ENCODE measurements at places on chromosomes 6 and 20.

GRCh38 chr20:7841291-7841970, 98.8 kb downstream of the HAO1 start:
- peak; percentile 42 for DNase-seq

DNA sequence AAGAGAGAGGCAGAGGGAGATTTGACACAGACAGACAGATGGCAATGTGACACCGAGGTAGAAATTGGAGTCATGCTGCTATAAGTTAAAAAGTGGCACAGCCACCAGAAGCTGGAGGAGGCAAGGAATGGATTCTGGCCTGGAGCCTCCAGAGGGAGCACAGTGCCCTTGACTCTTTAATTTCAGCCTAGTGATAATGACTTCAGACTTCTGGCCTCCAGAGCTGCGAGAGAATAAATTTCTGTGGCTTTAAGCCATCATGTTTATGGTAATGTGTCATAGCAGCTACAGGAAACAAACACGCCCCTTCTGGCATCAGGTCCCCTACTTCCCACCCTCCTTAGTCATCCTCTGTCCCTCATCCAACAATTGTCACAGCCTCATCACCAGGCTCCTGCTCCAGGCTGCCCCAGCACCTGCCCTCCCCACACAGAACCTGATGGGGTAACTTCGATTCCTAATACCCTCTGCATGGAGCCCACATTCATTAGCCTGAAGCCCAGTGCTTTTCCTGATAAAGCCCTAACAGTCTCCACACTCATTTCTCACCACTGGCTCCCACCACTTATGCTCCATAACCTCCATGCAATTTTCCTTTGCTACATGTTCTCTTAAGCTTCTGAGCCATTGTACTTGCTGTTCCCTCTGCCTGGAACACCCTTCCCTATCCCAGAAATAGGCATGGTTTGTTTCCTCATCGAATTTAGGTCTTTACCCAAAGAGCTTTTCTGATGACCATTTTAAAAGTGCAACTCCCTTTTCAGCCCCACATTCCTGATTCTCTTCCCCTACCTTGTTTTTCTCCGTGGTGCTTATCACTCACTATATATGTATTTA, 69.7 kb upstream of the TOX2 start:
- no peak for DNase-seq

- no peak for DNase-seq
Measured at GRCh38 chr6:45619211-45619760, 241.6 kb upstream of the SUPT3H start.

- peak; percentile 69 for DNase-seq
Measured at GRCh38 chr6:6546318-6547109, 42.0 kb upstream of the LY86 start.

GRCh38 chr6:139550361-139550760, 175.9 kb upstream of the CITED2 start:
- no peak for DNase-seq

Data from Right ventricle myocardium superior (tissue), 1 donor.